ENCODE measurements at places on chromosomes 7 and 10.

- no peak for DNase-seq
These were observed 171.9 kb upstream of the NRP1 start for GRCh38 chr10:33506391-33506790.

DNA sequence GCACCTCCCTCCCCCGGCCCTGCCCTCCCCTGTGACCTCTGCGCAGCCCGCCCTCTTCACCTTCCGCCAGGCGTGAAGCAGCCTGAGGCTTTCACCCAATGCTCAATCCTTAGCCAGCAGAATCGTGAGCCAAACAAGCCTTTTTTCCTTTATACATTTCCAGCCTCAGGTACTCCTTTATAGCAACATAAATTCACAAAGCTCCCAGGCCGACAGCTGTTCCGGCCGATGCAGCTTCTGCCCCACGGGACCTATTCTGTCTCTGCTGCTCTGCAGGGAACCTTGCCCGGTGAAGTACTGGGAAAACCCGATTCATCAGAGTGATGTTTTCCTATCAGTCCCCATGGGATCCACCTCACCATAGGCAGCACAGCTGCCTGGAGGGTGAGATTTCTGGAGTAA lies 87.4 kb downstream of the CHST15 start:
- no peak for DNase-seq

GRCh38 chr10:44051091-44051490 lies 333.8 kb downstream of the CXCL12 start:
- no peak for DNase-seq

GRCh38 chr10:118271671-118272070 lies 70.5 kb downstream of the FAM204A start:
- DNase-seq = no peak

DNA sequence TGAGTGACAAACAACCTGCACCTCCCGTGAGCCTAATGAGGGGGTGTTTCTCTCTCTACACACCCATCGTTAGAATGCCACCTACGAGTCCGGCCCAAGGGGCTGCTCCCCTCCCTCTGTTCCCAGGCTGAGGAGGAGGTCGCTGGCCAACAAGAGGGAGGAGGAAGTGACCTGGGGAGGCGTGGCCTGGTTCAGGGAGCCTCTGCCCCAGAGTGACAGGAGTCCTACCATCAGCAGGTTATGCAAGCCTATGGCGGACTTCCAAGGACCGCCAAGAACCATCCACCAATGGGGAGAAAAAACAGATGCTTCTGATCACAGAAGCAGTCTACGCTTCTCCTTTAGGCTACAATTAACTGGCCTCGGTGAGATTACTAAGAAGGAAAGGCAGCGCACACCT lies 12.3 kb upstream of the EGFR start:
- no peak for DNase-seq

- no peak for DNase-seq
These were observed 186.7 kb upstream of the ANK3 start for GRCh38 chr10:60576130-60577069.

- no peak for DNase-seq
These were observed 153.0 kb upstream of the FGFR2 start for GRCh38 chr10:121751191-121751760.
